Prostate gland (tissue), 2 donors: ENCODE measurements at places on chromosomes 2 and 18.

- peak; percentile 65 for DNase-seq
These were observed 2.9 kb upstream of the ATOH8 start for GRCh38 chr2:85750587-85751575.

- DNase-seq = no peak
These were observed 64.5 kb downstream of the TWIST2 start for GRCh38 chr2:238912228-238912915.

GRCh38 chr2:48965204-48965603 lies 189.1 kb downstream of the FSHR start:
- no peak for DNase-seq

GRCh38 chr2:227377467-227378351 lies 1.4 kb downstream of the TM4SF20 start:
- DNase-seq = no peak
